Psoas muscle (tissue), 8 donors: ENCODE measurements at places on chromosomes 7 and 10. TPM values are rescaled to one million over a fixed set of nuclear protein-coding genes. Genes with fewer than 3 reads are reported as not detected.

GRCh38 chr10:11193001-11193551 lies 175.4 kb downstream of the CELF2 start:
- no peak for DNase-seq

The SH2D4B gene
- total RNA-seq, result not detected

- peak; percentile 44 for DNase-seq
Measured at GRCh38 chr7:123846217-123846891, 1.4 kb downstream of the HYAL4 start.

- DNase-seq, result peak; percentile 42
Measured at GRCh38 chr10:73785721-73786511, 510 bp downstream of the ZSWIM8 start.

DNA sequence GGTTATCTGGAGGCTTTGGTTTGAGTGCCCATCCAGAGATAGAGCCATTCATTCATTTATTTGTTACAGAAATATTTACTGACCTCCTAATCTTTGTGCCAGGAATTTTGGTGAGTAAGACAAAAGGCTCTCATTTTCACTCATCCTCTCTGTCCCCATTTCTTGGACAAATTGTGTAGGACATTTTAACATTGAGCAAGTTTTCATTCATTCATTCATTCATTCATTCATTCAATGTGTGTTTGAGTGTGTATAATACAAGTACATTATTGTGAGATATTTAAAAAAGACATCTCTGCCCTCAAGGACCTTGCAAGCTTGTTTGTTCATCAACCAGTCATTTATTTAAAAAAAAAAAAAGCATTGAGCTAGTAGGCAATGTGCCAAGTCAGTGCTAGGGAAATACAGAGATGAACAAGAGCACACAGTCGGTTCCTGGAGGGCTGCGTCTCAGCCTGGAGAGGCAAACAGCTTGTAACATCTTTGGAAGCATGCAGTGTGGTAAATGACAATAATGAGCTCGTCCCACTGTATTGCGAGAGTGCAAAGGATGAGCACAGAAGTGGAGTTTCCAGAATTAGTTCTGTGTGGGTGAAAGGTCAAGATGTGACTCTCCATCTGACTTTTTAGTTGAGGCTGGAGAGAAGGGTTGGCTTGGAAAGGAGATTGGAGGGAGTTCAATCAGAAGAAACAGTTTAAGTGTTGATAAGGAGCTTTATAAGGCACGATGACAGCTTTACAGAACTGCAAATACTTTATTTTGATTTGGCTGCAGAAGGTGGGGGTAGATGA lies 50.5 kb upstream of the HBP1 start:
- no peak for DNase-seq

GRCh38 chr7:20793248-20793647 lies 6.6 kb upstream of the SP8 start:
- DNase-seq, result no peak

GRCh38 chr10:126497672-126498071 lies 109.4 kb upstream of the ADAM12 start:
- no peak for DNase-seq

DNA sequence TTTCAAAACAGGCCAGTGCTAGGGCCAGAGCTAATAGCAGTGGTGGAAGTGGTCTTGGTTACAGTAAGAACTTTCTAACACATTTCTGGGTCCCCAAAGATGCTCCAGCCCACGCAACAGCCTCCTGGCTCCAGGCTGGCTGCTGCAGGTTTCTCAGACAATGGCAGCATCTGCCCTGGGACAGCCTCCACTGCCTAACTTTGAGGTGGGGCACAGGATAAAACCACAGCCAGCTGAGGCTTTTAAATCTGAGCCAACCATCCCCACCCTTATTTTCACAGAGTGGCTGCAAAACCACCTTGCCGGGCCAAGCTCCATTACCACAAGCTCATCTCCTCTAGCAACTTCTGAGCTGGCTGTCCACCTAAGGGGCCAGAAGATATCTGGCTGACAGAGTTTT lies 84.8 kb downstream of the FAM53B start:
- no peak for DNase-seq

DNA sequence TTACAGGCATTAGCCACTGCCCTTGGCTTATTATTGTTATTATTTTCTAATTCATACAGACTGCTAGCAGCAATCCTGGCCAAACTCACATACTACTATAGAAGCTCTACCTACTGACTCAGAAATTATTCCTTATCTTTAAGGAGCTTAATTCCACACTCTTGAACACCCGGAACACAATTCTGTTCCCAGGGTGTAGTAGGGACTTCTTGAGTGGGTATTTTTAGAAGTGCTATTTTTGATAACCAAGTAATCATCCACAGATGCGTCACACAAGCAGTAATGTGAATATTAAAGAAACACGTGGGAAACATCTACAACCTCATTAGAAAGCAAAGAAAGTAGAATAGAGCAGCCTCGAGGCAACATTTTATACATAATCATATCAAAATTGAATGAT lies 149.2 kb downstream of the PTEN start:
- no peak for DNase-seq

GRCh38 chr10:122234416-122234815 lies 36.7 kb upstream of the BTBD16 start:
- DNase-seq, result no peak

- DNase-seq, result no peak
Measured at GRCh38 chr10:88896994-88897853, 17.2 kb downstream of the STAMBPL1 start.

- no peak for DNase-seq
Measured at GRCh38 chr10:59098387-59098786, 78.1 kb upstream of the PHYHIPL start.

- no peak for DNase-seq
Measured at GRCh38 chr7:124033807-124034753, 1.2 kb upstream of the TMEM229A start.

The SFTPA1 gene
- not detected for total RNA-seq

DNA sequence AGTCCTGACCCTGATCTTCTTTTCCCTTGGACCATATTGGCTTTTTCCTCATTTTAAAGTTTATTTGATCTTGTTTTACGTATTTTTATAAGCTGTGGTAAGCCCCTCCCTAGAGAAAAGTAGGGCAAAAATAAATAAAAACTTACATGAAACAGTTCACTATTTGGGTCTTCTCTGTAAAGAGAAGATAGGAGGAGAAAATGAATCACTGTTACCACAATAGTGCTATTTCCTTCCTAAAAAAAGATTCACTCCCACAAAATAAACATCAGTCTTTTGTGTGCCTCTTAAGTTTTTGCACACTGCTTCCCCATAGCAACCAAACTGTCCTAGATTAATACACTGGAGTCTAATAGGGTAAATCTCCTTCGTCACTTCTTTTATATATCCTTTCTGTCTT lies 1.4 kb upstream of the SVIL start:
- DNase-seq, result no peak

- no peak for DNase-seq
Measured at GRCh38 chr7:70052691-70053090, 454.4 kb downstream of the AUTS2 start.

DNA sequence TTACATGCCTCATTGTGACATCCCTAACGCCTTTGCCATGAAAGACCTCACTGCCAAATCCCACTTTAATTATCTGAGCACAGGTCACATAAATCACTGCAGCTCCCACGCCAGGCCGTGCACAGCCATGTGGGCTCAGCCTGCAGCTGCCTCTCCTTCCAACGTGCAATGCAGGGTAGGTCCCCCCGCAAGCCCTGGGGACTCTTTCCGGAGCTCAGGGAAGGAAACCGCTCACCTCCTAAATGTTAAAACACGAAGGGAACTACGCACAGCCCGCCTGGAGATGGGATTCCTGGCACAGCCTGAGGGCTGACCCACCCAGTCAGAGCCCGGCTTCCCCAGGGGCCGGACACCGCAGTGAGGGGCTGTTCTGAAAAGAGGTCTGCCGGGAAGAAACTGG lies 128.0 kb downstream of the MAD1L1 start:
- DNase-seq, result no peak

The HYAL4 gene
- total RNA-seq, result 2.7 TPM

DNA sequence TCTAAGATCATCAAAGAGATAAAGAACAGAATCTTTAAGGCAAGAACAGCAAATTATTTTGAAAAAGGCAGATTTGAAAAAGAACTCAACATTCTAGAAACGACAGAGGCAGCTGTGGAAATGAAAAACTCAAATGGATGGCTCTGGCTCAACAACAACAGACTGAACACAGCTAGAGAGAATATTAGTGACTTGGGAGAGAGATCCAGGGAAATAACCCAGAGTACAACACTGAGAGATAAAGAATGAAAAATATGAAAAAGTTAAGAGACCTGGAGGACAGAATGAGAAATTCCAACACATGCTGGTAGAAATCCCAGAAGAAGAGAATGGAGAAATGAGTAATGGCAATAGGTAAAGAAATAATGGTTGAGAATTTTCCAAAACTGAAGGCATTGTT lies 17.9 kb upstream of the ZNF777 start:
- no peak for DNase-seq

The OR9A2 gene
- total RNA-seq, result not detected

The ZC3HAV1L gene
- total RNA-seq, result 2.3 TPM

The GIMAP7 gene
- 11.1 TPM for total RNA-seq

The EPO gene
- not detected for total RNA-seq

The COX19 gene
- 6.4 TPM for total RNA-seq

DNA sequence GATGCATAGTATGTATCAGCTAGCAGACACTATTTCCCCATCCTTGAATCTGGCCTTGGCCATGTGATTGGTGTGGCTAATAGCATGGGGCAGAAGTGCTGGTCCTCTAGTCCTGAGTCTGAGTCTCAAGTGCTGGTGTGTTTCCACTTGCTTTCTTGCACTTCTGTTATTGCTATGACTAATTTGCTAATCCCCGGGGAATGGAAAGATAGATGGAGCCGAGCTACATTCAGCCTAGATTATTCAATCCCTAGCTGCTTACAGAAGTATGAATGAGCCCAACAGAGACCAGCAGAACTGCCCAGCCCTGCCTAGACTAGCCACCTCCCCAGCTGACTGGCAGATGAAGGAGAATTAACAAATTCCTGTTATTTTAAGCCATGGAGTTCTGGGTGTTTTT lies 53.2 kb upstream of the SYPL1 start:
- DNase-seq, result no peak

GRCh38 chr10:70650718-70651117 lies 21.6 kb upstream of the ADAMTS14 start:
- DNase-seq, result no peak

DNA sequence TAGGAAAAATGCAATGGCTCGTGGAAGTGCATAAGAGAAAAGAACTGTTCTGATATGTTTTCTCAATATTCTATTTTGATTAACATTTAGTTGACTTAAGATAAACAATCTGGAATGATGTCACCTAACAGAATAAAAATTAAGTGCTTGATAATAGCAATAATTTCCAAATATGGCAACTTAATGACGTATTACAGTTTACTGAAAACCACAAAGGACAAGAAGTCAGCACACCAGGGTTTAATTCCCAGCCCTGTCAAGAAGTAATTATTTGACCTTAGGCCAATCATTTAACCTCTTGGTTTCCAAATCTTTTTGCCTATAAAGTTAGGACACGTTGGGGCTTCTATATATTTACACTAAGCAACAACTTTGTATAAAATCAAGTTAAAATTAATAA lies 95.7 kb downstream of the CABCOCO1 start:
- DNase-seq, result no peak

GRCh38 chr10:21352886-21353285 lies 172.6 kb downstream of the SKIDA1 start:
- DNase-seq, result no peak

- no peak for DNase-seq
Measured at GRCh38 chr7:80826520-80827238, 92.2 kb downstream of the SEMA3C start.

- DNase-seq, result no peak
Measured at GRCh38 chr10:109823196-109823595, 100.1 kb downstream of the XPNPEP1 start.

The DRGX gene
- total RNA-seq, result not detected

GRCh38 chr10:131670341-131670740 lies 230.5 kb upstream of the PPP2R2D start:
- no peak for DNase-seq

GRCh38 chr7:127366680-127367079 lies 25.8 kb downstream of the ZNF800 start:
- no peak for DNase-seq

- no peak for DNase-seq
Measured at GRCh38 chr7:26554952-26555351, 263.3 kb downstream of the SNX10 start.

GRCh38 chr7:7639847-7640220 lies 718 bp upstream of the UMAD1 start:
- no peak for DNase-seq

The CAMK2B gene
- total RNA-seq, result 50.0 TPM

- no peak for DNase-seq
Measured at GRCh38 chr7:142523821-142524460, 225.3 kb upstream of the PRSS1 start.

DNA sequence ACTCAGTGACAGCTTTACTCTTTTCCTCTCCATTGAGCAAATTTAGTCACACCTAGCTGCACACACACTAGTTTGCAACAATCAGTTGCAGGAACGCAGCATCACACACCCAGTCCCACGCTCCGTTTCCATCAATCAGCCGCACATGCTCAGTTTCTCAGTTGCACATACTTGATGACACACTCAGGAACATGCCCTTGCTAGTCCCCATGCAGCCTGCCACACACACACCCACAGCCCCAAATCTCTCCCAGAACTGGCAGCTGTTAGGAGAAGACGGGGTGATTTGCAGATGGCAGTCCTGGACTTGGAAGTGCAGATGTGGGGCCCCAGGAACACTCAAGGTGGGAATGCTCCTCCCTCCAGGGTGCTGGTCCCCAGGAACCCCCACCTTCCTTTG lies 7.7 kb downstream of the LBX1 start:
- no peak for DNase-seq

The TMEM225B gene
- total RNA-seq, result not detected

DNA sequence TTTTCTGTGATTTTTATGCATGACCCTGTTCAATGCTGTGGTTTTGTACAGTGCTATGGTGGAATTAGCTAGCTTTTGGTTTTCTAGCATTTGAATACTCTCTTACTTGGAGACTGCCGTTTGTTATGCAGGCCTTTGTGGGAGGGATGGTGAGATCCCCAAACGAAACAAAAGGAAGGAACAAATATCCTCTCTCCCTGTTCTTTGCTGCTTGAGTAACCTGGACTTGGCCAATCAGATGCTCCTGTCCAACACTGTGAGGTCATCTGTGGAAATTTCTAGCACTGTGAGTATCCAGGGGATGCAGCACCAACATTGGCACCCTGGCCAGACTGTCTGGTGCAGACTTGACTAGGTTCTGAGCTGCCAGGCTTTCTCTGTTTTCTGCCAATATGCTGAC lies 314.4 kb downstream of the ANKRD30A start:
- DNase-seq, result no peak

- no peak for DNase-seq
Measured at GRCh38 chr10:101162677-101163076, 31.6 kb downstream of the TLX1 start.

The TIMM23B gene
- 21.1 TPM for total RNA-seq

GRCh38 chr10:76774987-76775603 lies 862.5 kb downstream of the KCNMA1 start:
- DNase-seq, result no peak

DNA sequence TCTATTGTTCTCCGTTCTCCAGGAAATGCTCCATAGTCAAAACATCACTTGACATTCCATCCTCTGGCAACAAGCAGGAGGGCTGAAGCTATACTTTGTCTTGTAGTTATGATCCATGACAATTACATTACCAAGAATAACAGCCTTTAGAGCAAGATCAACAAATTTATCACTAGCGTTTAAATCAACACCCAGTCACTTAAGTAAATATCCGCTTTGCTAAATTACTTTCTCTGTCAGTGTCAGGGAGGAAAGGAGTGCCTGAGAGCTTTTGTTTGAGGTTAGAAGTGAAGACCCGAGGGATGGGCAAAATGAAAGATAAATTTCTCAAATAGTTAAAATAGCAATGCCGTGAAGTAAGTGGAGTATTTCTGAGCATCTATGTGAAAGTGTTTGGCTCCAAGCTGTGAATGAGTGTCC lies 236.1 kb upstream of the BMPER start:
- no peak for DNase-seq
